Effector memory CD8-positive, alpha-beta T cell (primary cell): ENCODE measurements at places on chromosomes 6 and 20.

GRCh38 chr6:36610956-36611336 lies 16.8 kb downstream of the SRSF3 start:
- no peak for DNase-seq

DNA sequence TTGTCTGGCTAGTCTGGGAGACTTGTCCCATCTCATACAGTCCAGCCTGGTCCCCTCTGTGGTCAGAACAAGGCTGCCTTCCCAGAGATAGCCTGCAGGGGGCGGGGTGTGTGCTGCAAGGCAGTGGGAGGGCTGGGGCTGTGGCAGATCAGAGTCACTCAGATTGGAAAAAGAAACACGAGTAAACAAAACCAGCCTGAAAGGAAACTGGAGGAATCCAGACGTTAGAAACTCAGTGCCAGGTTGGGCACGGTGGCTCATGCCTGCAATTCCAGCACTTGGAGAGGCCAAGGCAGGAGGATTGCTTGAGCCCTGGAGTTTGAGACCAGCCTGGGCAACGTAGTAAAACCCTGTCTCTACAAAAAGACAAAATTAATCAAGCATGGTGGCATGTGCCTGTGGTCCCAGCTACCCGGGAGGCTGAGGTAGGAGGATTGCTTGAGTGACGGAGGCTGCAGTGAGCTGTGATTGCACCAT lies 20.2 kb downstream of the LEMD2 start:
- peak; percentile 69 for DNase-seq

DNA sequence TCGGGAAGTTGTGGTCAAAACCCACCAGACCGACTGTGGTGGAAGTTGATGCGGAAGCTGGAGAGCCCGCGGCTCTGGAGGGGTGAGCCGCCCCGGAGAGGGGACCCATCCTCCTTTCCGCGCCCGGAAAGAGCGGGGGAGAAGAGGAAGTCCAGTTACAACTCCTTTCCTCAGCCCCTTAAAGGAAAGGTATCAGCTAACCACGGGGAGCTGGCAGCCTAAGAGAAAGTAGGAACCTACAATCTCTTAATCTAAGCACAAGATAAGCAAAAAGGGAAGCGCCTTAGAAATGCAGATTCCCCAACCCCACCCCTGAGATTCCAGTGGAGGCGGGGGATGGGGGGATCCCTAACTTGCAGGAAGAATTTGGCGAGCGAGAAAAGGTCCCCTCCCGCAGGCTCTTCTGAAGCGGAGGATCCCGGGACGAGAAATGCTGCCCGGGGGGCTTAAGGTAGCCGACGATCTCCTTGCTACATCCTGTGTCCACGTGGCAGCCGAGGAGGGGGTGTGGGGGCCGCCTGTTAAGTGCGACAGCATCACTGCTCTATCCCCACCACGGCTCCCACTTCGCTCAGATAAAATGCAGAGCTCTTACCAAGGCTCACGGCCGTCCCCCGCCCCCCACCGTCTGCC lies 87.5 kb downstream of the ZFP64 start:
- DNase-seq, result no peak

- DNase-seq, result no peak
Observed at GRCh38 chr6:37897321-37897720, 77.8 kb downstream of the ZFAND3 start.

- DNase-seq, result no peak
Observed at GRCh38 chr20:48197066-48197465, 411.8 kb upstream of the SULF2 start.

- no peak for DNase-seq
Observed at GRCh38 chr20:24542721-24543120, 73.3 kb downstream of the SYNDIG1 start.
